ENCODE measurements at places on chromosomes 11 and 22. TPM values are rescaled to one million over a fixed set of nuclear protein-coding genes. Genes with fewer than 3 reads are reported as not detected.

NCR3LG1 gene
- 0.23 TPM for total RNA-seq

CD3D gene
- total RNA-seq: not detected

SCN4B gene
- total RNA-seq: 3.1 TPM

NNMT gene
- not detected for total RNA-seq

TRIM64C gene
- not detected for total RNA-seq

USH1C gene
- total RNA-seq: 1.4 TPM

SLC7A4 gene
- total RNA-seq: not detected

TRIM6 gene
- total RNA-seq: 10.1 TPM

RFPL3 gene
- total RNA-seq: not detected

F2 gene
- 4.4 TPM for total RNA-seq

BEST1 gene
- total RNA-seq: 0.08 TPM
